ENCODE measurements at places on chromosomes 16 and 17.
A peak's percentile ranks its signal among the peaks of the same experiment; 100 is the strongest.

DNA sequence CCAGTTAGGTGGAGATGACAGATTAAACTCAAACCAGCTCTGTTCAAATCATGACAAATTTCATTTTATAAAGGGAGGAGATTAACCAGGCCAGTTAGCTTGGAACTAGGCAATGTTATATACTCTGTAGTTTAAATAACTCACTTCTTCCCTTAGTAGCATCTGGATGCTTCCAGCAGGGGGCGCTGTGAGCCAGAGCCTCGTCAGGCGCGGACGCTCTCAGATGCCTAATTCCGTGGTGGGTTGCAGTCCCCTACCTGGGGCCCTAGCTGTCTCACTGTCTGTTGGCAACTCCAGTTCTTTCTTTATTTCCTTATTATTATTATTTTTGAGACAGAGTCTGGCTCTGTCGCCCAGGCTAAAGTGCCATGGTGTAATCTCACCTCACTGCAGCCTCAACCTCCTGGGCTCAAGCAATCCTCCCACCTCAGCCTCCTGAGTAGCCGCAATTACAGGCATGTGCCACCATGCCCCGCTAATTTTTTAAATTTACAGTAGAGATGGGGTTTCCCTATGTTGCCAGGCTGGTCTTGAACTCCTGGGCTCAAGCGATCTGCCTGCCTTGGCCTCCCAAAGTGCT is 17.3 kb upstream of the WFDC1 start:
- DNase-seq, result peak; percentile 82

- DNase-seq, result peak; percentile 33
Observed at GRCh38 chr16:9050102-9050830, 41.2 kb upstream of the HAPSTR1 start.

GRCh38 chr17:82658331-82658730 is 10.1 kb upstream of the WDR45B start:
- no peak for DNase-seq

GRCh38 chr16:7547736-7548135 is 215.1 kb downstream of the RBFOX1 start:
- no peak for DNase-seq

DNA sequence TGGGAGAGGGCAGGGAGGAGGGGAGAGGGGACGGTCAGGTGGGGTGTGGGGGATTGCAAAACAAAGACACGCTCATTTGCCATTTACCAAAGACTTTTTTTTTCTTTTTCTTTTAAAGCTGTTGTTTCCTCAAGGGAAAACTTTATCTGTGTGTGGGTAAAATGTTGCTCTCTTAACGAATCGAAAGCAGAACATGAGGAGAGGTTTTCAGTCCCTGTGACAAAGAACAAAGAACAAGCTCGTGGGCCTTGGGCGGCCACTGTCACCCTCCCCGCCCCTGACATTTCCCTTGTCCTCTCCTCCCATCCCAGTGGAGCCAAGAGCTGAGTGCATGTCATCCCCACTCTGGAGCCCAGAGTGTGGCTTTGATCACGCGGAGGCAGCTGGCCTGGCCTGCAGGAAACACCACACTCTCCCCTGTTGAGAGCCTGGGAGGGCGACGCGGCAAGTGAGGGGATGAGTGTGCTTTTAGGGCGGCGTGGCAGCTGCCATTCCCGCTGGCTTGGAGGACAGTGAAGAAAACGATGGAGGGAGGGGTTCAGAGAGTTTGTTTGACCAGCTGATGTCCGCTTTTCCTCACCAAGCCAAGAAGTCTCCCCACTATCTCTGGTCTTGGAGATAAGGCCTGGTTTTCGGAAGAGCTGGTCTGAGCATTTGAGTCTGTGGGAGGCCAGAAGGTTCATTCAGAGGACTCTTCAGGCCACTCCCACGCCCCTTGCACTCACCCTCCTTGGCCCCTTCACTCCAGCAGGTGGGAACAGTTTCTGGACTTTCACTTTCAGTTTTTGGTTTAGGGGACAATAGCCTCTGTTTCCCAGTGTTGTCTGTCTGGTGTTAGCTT is 11.4 kb downstream of the CCR7 start:
- DNase-seq, result peak; percentile 70

DNA sequence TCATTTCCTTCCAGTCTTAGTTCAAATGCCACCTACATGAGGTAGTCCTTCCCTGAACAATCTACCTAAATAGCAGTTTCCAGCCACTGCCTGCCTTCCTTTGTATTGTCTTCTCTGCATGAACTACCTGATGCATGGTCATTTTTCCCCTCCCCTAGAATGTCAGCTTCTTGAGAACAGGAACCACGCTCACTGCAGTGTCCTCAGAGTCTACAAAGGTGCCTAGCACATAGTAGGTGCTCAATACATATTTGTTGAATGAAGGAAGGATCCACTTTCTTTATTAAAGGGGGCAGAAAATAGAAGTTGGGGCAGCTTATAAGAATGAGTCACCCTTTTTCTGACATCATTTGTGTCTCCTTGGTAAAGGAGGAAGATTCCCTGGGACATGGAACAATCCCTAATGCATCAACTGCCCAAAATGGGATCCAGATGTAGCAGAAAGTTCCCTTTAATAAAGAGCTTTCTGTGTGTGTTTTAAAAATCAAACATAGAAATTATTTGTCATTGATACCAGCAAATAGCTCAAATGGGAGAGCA is 4.4 kb upstream of the CYLD start:
- peak; percentile 41 for DNase-seq

DNA sequence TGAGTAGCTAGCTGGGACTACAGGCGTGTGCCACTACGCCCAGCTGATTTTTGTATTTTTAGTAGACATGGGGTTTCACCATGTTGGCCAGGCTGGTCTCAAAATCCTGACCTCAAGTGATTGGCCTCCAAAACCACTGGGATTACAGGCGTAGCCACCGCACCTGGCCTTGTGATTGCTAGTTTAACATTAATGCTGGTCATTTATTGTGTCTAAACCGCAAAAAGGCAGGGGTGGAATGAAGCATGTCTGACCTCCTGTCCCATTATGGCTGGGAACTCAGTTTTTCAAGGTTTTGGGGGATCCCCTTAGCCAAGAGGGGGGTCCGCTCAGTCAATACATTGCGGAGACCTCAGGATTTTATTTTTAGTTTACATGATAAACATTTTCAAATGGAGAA is 10.7 kb upstream of the CNGB1 start:
- DNase-seq, result no peak

GRCh38 chr17:39325528-39326240 is 75.7 kb downstream of the FBXL20 start:
- DNase-seq, result peak; percentile 73

GRCh38 chr17:41635121-41636097 is 11.0 kb upstream of the KRT17 start:
- no peak for DNase-seq

DNA sequence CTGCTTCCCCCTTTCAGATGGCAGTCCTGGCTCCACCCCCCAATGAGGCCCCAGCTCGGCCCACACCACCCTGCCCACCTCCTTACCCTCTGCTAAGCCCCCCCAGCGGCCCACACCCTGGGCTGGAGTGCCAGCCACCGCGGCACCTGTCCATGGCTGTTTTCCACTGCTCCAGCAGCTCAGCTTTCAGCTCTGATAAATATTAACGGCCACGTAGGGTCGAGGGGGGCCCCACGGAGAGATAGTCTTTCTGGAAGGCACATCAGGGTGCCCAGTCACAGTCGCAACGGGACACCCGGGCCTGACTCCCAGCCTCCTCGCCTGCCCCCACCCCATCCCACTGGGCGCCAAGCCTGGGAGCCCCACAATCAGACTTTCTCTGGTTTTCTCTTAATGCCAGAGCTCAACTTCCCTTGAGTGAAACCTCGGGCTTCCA is 46.5 kb upstream of the CIBAR2 start:
- DNase-seq, result no peak

GRCh38 chr17:75998327-75998795 is 2.3 kb upstream of the CDK3 start:
- DNase-seq, result no peak

- DNase-seq, result no peak
Observed at GRCh38 chr17:41544491-41544892, 16.4 kb upstream of the KRT19 start.

- no peak for DNase-seq
Observed at GRCh38 chr16:17241264-17241835, 229.4 kb downstream of the XYLT1 start.

- DNase-seq, result no peak
Observed at GRCh38 chr17:60724647-60725046, 47.0 kb downstream of the BCAS3 start.

DNA sequence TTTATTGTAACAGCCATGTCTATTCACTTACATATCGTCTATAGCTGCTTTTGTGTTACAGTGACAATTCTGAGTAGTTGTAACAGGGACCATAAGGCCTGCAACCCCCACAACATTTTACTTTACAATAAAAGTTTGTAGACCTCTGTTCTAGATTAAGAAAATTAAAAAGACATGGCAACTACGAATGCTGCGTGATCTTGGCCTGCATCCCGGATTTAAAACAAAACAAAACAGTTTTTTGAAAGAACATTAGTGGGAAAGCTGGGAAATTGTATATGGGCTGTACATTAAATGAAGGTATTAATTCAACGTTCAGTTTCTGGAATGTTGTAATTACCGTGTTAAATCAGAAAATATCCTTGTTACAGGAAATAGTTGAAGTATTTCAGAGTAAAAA is 64.1 kb downstream of the RMI2 start:
- no peak for DNase-seq

DNA sequence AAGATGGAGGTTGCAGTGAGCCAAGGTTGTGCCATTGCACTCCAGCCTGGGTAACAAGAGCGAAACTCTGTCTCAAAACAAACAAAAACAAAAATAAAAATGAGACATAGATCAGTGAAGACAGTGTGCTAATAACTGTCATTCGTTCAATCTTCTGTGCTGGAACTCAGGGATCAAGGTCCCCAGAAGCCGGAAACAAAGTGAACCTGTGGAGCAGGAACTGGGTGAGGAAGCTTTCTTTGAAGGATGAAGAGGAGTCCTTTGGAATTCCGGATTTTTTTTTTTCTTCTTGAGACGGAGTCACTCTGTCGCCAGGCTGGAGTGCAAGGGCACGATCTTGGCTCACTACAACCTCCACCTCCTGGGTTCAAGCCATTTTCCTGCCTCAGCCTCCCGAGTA is 2.1 kb upstream of the SLC2A4 start:
- no peak for DNase-seq

DNA sequence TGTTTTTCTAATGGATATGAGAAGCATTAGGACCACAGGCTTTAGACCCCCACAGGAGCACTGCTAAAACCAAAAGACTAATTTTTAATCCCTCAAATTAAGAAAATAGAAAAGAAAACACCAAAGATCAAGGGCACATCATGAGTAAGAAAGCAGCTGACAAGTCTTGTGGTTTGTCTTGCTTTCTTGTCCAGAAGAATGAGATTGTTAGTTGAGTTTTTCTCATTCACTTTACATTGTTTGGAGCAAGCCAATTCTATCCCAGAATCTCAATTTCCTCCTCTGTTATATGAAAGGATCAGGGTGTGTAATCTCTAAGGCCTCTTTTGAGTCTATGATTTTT is 899.0 kb downstream of the KCNJ2 start:
- DNase-seq, result no peak

DNA sequence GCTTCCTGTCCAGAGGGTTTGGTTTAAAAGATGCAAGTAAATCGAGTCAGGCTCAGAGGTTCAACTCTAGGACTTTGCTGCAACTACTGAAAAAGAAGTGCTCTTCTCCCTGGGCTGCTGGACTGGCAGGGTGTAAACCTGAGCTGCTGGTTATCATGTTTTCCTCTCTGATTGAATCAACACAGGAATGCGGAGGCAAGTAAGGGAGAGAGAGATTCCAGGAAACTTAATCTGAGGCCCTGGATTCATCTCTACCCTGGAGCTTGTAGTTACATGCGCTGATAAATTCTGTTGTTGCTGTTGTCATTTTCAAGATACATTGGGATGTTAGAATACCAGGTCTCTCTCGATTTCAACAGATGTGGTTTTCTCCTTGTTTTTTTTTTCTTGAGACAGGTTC is 8.2 kb upstream of the HS3ST3A1 start:
- no peak for DNase-seq

- DNase-seq, result no peak
Observed at GRCh38 chr16:12447556-12447955, 356.1 kb downstream of the CPPED1 start.

GRCh38 chr17:39277110-39277509 is 51.4 kb upstream of the STAC2 start:
- no peak for DNase-seq

GRCh38 chr17:58564971-58565370 is 50.5 kb upstream of the MTMR4 start:
- DNase-seq, result no peak

GRCh38 chr16:85137323-85138072 is 25.2 kb upstream of the CIBAR2 start:
- DNase-seq, result peak; percentile 68

- peak; percentile 87 for DNase-seq
Observed at GRCh38 chr17:2058586-2059546, 4.0 kb downstream of the HIC1 start.

GRCh38 chr17:46044989-46045388 is 45.9 kb downstream of the STH start:
- no peak for DNase-seq

DNA sequence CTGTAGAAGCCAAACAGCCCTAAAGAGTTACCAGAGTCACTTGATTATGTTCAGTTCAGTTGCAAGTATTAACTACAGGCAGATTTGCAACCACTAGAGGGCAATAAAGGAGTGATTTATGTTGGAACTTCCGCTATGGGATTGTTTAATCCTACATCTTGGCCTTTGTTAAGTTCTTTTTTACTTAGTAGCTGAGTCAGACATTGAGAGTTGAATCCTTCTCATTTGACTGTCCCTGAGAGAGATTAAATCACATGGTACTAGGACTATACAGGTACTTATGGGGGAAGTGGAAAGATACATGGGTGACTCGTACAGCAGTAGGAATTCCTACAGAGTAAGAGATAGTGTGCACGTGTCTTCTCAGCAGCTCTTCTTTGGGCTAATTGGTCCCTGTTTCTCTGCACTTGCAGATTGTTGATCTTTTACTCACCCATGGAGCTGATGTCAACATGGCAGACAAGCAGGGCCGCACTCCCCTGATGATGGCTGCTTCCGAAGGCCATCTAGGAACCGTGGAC is 40.3 kb downstream of the CYB561 start:
- DNase-seq, result peak; percentile 87

GRCh38 chr16:87457709-87458423 is 35.0 kb downstream of the ZCCHC14 start:
- DNase-seq, result no peak

DNA sequence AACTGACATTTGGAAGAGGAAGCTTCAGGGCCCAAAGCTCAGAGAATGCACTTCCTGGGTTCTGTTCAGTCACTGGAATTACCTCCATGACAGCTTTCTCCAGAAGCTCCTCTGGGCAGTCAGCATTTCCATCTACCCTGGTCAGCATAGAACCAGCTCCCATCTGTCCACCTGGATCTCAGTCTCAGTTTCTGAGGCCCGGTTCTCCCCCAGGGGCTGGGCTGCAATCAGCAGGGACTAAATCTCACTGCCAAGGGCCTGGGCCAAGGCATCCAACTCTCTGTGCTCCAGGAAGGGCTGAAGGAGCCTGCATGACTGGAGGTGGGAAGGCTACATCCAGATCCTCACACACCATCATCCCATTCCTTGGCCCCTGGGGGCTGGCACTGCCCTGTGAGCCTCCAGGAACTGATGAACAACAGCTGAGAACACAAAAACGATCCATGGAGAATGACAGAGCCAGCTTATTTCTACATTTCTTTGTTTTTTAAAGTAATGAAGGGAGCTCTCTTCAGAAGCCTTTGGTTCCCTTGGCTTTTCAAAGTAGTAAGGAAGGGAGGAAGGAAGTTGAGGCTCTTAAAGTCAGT is 66.3 kb upstream of the MRTFB start:
- DNase-seq, result no peak

Measured in suppressor macrophage treated with lipopolysaccharide for 1 hour (primary cell).